ENCODE measurements at places on chromosomes 5 and 9.

DNA sequence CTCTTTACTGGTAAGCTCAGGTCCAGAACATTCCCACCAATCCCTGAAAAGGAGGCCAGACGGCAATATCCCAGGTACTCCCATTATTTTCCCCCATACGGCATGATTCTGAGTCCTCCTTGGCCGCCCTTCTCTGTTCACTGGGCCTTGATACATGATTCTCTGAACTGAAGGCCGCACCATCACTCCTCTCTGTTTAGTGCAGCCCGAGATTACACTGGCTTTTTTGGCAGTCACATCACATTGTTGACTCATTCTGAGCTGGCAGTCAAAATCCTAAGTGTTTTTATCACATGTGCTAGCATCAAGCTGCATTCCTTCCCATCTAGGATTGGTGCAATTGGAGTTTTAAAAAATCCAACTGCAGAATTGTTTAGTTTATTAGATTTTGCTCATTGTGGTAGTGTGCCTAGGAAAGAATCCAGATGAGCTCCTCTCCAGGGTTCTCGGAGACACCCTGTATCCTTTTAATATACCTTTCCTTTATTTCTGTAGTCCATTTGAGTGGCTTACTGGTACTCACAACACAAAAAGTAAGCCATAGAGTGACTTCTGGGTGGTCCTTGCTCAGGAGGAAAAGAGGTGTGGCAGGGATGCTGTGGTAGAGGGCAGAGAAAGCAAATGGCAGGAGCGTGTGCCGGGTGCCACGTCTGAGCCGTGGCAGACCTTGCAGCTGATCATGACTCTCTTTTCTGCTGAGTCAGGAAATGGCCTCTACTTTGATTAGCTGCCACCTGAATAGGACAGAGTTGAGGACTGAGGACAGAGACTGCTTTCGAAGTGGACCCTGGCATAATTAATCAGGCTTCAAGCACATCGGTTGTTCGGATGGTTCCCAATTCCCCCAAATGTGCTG is 121.1 kb upstream of the IL12B start:
- no peak for DNase-seq

DNA sequence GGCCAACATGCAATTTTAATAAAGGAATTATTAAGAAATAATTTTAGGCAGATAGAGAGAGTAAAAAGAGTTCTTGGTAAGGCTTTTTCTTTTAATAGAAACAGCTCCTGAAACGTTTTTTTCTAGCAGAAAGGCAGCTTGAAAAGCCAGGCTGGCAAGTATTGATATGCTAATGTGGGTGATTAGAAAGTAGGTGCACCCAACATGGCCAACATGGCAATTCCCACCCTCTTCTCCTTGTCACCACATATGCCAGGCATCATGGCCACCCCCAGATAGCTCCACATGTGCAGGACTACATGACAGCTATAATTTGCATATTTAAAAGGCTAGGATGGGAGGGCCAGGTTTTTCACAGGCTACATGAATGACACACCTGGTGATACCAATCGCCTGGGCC is 615.2 kb downstream of the PTPRD start:
- DNase-seq, result no peak

GRCh38 chr5:173396311-173396993 is 68.2 kb upstream of the STC2 start:
- no peak for DNase-seq

DNA sequence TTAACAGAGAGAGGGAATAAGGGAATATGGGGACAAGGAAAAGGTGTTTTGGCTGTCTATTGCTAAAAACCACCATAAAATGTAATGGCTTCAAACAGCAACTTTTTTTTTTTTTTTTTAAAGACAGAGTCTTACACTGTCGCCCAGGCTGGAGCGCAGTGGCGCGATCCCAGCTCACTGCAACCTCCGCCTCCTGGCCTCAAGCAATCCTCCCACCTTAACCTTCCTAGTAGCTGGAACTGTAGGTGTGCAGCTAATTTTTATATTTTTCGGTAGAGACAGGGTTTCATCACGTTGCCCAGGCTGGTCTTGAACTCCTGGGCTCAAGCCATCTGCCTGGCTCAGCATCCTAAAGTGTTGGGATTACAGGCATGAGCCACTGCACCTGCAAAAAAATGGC is 4.3 kb upstream of the SPATA24 start:
- no peak for DNase-seq

- no peak for DNase-seq
Observed at GRCh38 chr9:37215381-37215780, 95.0 kb downstream of the ZCCHC7 start.

- DNase-seq, result no peak
Observed at GRCh38 chr5:168886157-168886556, 307.0 kb upstream of the PANK3 start.

- DNase-seq, result no peak
Observed at GRCh38 chr5:33848554-33848953, 43.2 kb downstream of the ADAMTS12 start.

DNA sequence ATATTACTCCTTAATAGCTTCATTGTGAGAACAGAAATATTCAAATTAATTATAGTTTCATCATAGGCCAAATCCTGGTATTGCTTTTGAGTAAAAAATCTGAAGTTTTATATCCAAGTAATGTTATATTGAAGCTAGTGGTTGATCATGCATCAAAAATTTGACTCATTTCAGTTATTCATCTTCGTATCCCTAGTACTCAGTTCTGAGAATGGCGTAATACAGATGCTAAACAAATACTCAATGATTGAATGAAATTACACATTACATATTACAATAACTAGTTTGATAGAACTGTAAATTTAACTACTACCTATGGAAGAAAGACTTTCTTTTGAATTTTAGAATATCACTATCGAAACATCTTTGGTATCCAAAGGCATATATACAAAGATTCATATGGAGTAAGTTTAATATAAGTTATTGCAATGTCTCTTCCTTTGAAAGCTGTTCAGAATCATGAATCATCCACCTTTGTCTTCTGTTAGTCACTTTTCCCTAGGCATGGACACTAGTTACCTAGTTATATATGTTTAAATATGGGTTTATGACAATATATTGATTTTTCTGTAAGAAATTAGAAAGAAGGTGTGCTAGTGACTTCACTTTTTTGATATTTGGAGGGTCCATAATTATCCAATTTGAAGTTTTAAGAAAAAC is 5.0 kb upstream of the ZNF462 start:
- DNase-seq, result no peak

DNA sequence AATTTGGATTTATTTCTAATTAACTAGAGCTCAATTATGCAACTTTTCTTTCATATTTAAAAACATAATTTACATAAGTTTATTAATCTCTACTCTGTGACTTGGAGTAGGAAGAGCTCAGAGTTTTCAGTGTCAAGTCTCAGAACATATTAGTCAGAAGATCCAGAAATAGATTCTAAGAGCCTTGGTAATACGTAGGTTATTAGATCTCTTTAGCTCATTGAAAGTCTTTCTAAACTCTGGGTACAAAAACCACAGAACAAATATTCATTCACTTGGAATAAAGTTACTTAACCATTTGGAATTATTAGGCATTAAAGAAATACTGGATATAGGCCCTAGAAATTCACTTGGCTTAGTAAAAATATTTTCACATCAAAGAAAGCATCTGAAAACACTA is 26.3 kb upstream of the ISCA1 start:
- no peak for DNase-seq

DNA sequence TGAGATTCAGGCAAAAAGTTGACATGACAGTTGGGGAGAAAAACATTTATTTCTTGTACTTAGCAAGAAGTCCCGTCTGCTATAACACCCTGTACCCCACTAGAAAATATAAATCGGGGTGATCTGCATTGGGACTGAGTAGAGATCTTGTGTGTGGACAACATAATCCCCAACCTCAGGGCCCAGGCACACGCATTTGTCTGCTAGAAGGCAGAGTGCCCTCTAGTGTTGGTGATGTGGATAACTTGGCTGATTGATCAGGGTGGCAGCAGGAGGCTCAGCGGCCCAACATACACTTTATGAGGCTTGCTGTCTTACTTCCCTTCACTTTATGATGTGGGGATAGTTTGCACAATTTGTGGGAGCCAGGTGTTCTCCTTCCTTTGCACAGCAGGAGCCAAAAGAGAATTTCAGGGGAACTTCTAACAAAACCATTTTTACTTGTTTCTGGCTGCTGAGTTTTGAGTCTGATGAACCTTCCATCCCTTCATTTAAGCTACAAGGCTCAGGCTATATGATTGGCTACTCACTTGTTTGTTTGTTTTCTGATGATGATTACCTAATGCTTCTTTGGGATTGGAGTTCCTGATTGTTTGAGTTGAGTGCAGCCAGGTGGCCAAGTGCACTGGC is 263.2 kb downstream of the DMAC1 start:
- no peak for DNase-seq

DNA sequence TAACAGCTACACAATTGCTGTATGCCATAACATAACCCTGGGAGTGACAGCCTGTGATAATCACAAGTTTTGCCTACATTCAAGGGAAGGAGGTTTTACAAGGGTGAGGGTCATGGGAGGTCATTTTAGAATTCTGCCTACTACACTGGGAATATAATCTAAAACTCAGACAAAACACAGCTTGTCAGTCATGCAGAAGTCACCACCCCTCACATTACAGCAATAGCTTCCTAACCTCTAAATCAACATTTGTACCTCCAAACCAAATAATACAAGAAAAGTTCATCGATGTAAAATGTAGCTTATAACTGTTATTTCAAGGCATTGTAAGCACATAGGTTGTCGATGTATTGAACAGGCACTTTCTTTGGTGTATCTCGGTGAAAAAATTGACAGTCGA is 139.0 kb downstream of the FAM114A2 start:
- DNase-seq, result no peak

DNA sequence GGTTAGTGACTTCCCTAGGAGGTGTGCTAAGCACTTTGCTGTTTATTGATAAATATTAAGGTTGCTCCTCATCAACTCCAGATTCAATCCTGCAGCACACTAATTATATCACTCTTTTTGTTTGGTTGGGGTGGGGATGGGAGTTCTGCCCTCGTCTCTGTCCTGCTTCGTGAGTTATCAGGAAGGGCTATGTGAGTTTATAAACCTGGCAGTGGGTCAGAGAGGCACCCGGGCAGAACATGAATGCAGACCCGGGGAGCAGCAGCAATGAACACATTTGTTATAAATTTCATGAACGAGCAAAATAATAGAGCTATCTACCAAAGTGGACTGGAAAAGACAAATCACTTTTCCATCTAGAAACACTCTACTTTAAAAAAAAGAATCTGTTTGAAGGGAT is 125.5 kb upstream of the WWC1 start:
- no peak for DNase-seq

- DNase-seq, result no peak
Observed at GRCh38 chr9:112355427-112355897, 22.0 kb upstream of the PTBP3 start.

Measured in NCI-H1417 treated with DMSO at 0.1 percent for 48 hours (cell line).